Activated CD4-positive, alpha-beta T cell treated with anti-CD3 and anti-CD28 coated beads, Interleukin-2, Interleukin-6, amounts not matched to agents 100 ng/mL and 50 ng/mL, durations not matched to agents 16 hours and 8 hours (primary cell): ENCODE measurements at places on chromosomes 11 and 22.

DNA sequence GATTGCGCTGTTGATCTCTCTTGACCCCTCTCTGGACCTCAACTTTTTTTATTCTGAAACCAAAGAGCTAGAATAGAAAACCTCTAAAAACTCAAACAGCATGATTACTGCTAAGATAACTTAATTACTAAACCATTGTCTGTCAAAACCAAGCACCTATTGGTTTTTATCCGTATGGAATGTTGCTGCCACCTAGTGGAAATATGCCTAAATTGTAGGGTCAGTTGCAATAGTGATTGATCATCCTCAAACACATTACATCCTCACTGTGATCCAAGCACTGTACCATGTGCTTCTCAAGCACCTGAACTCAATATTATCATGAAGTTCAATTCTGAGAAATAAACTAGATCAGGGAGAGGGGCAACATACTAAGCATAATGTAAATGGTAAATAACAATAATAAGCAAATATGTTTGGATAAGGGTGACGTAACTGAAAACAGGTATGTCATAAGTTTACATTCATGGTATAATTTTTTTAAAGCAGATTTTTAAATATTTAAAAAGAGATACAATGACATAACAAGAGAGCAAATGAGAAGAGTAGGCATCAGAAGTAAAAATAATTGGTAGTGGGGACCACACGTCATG lies 3.8 kb upstream of the OR5A2 start:
- peak; percentile 72 for DNase-seq

- DNase-seq = no peak
These were observed 42.8 kb upstream of the AMPD3 start for GRCh38 chr11:10412266-10412665.

GRCh38 chr11:75141166-75141565 lies 9.7 kb upstream of the SLCO2B1 start:
- DNase-seq = no peak

- no peak for DNase-seq
These were observed 71.2 kb downstream of the FBXO7 start for GRCh38 chr22:32545801-32546200.

DNA sequence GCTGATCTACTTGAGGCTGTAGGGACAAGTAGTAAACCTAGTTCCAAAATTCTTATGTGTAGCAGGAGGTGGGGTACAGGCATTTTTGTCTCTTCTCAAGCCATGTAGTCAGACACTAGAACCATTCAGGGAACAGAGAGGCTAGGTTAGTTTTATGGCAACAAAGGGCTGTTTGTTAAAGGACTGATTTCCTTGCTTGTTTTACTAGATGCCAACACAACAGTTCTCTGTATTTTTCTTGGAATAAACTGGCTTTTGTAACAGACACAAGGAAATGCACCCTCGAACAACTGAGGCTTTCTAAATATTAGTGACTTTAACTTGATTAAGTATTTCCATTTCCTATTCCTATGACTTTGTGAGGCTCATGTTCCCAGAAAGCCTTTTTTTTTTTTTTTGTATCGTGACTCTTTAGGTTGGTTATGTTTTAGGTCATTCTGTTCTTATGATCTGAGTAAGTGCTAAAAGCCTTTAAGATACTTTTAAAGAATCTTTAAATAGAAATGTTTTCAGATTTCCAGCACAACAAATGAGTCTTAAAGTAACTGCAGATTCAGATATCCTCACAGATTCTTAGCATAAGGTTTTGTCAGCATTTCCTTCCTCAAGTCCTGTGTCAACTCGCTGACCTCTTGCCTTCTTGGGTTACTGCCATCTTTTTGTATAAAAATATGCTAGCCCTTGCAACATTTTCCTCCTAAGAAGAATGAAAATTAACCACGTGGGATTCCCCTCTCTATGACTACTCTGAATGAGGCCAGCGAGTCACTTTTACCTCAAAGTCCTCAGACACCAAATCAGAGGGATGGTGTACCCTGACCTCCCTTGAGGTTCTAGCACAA lies 92.5 kb downstream of the CCDC83 start:
- peak; percentile 83 for DNase-seq

DNA sequence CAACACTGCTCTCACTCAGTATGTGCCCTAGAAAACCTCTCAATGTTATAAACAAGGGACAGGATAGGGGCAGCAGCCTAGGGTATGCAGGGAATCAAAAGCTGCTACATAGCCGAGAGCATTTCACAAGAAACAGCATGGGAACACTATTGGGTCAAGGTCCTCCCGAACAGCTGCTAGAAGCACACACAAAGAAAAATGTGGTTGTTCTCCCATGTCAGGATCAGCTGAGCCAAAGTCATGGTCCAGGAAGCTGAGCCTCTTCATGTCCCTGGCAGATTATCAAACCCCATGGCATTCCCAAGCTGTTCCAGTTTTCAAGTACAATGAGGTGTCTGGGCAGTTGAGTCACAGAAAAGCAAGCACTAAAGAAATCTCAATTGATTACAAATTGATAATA lies 21.0 kb upstream of the GDPD4 start:
- DNase-seq = no peak

- DNase-seq = peak; percentile 14
These were observed 34.3 kb downstream of the ETS1 start for GRCh38 chr11:128552783-128553661.

GRCh38 chr11:69948256-69949141 lies 129.3 kb upstream of the FGF3 start:
- DNase-seq = no peak

GRCh38 chr11:132982772-132983640 lies 549.3 kb downstream of the OPCML start:
- no peak for DNase-seq

GRCh38 chr11:68191661-68192579 lies 21.2 kb downstream of the KMT5B start:
- DNase-seq = no peak

DNA sequence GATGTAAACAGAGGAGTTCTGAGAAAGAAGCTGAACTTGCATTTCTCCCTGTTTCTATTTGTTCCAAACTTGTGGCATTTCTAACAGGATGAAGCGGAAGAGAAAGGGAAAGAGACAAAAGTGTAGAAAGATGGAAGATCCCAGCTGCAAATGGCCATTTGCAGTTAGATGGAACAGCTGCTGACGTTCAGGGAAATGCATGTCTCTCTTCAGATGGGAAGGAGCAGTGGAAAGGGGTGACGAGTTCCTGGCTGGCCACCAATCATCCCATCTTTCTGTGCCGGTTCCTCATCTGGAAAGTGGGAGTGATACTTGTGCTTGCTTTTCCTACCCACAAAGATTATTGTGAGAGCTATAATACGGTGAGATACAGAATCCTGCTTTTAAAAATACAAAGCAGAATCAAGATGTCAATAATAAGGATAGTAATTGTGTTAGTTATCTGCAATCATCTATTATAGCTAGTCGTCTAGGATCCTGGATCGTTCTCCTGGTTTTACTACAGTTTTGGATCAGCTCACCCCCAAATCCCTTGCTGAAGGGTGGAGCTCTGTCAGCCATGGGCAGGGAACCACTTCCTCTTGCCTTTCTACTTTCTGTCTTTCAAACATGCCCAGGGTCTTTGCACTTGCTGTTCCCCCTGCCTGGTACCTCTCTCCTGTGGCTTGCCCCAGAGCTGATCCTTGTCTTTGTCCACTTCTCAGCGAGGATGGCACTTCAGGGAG lies 1.2 kb upstream of the TIMP3 start:
- DNase-seq = no peak

- DNase-seq = no peak
These were observed 326.7 kb upstream of the NCAM1 start for GRCh38 chr11:112634551-112634950.

DNA sequence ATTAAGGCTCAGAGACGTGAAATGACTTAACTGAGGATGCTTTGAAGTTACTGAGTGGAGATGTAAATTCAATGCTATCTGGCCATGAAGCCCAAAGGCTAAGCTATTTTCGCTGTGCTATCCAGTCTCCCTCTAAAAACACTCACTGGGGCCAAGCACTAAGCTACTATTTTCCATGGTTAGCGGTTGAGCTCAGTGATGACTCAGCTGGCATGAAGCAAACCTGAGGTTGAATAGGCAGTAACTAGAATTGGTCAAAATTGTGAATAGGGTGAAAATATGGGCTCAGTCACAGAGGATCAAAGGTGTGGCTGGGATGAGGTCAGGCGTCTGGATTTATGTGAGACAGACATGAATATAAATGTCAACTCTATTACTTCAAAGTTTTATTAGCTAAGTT lies 564.2 kb upstream of the KIRREL3 start:
- no peak for DNase-seq

DNA sequence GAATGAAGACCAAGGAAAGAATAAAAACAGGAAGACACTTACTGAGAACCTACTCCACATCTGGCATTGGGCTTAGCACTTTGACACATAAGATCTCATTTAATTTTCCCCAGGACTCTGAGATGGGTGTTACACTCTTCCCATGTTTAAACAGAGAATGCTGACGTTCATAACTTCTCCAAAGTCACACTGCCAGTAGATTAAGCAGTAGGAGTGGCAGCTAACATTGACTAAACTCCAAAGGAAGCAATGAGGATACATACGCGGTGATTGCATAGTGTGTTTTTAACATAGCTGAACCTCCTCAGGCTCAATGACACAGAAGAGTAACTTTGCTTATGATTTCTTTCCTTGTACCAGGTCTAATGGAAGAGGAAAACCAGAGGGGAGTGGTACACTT lies 14.5 kb upstream of the OR10V1 start:
- no peak for DNase-seq

DNA sequence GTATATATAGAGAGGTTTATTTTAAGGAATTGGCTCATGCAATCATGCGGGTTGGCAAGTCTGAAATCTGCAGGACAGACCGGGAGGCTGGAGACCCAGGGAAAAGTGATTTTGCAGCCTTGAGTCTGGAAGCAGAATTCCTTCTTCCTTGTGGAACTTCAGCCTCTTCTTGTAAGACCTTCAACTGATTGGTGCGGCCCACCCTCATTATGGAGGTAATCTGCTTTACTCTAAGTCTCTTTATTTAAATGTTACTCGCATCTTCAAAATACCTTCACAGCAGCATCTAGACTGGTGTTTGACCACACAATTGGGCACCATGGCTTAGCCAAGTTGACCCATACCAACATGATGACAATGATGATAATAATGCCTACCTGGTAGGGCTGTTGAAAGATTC lies 17.8 kb downstream of the MB start:
- no peak for DNase-seq

DNA sequence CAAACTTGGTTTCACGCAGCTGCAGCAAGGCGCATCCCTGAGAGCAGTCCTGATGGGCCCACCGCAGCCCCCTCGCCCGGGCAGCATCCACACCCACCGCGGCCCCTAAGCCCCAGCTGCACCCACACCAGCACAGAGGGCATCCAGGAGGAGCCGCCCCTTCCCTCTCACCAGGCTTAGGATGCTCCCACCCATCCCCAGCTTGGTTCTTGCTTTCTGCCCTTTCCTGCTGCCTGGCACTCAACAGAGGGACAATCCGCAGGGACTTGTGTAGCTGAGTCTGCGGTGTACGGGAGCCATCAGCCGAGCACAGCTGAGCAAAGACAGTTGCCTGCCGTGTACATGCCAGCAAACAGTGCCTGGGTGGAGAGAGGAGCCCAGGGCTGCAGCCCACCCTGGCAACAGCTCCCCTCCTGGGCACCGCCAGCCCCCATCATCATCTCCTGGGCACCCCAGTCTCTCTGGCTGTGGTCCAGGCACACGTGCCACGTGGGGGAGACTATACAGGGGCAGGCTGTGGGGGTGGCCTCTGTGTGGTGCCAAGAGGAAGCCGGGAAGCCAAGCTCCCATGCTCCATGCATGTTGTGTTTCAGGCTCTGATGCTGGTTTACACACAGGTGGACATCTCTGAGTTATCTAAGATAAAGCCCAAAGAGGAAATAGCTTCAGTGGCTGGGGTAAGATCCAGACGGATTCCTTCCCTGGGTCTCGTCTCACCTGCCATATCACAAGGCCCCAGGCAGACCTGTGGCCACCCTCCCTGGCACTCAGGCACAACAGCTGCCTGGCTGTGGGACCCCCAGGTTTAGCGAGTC lies 36.0 kb upstream of the GNB1L start:
- DNase-seq = no peak

DNA sequence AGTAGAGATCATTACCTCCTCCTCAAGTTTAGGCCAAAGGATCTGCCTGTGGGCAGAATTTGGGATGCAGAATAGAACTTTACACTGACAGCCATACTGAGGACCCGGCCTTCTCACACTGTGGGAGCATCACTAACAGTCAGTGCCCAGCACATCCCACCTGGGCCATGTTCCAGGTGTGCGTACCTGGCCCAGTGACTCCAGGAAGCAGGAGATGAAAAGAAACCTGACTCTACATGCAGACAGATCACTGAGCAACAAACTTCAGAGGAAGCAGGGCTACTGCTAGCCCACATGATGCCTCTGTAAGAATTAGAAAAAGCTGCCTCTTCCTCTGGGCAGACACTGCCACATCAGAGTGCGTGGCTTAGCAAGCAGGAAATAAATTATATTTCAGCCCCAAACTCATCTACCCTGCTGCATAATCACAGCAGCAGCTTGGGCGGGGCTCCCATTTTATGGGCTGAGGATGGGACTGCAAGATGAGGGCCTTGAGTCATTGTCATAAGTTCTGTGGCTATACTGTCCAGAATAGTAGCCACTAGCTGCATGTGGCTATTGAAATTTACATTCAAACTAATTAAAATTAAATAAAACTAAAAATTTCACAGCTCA lies 6.0 kb upstream of the LMO2 start:
- no peak for DNase-seq

DNA sequence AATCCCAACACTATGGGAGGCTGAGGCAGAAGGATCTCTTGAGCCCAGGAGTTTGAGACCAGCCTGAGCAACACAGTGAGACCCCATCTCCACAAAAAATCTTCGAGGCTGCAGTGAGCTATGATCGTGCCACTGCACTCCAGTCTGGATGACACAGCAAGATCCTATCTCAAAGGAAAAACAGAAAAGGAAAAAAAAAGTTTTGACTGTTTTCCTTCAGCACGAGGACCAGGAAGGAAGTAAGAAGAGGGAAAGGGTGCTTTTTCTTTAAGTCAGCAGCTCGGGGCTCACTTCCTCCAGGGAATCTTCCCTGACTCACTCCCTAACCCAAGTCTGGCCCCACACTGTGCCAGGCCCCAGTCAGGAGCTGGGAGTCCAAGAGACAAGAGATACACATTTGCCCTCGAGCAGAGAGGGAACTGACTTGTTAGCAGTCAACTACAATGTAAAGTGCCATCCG lies 14.2 kb downstream of the ARRB1 start:
- DNase-seq = no peak
